ENCODE measurements at places on chromosomes 6 and 20. TPM values are rescaled to one million over a fixed set of nuclear protein-coding genes. Genes with fewer than 3 reads are reported as not detected.

GRCh38 chr6:22670605-22671004, 101.2 kb downstream of the HDGFL1 start:
- DNase-seq = no peak

DNA sequence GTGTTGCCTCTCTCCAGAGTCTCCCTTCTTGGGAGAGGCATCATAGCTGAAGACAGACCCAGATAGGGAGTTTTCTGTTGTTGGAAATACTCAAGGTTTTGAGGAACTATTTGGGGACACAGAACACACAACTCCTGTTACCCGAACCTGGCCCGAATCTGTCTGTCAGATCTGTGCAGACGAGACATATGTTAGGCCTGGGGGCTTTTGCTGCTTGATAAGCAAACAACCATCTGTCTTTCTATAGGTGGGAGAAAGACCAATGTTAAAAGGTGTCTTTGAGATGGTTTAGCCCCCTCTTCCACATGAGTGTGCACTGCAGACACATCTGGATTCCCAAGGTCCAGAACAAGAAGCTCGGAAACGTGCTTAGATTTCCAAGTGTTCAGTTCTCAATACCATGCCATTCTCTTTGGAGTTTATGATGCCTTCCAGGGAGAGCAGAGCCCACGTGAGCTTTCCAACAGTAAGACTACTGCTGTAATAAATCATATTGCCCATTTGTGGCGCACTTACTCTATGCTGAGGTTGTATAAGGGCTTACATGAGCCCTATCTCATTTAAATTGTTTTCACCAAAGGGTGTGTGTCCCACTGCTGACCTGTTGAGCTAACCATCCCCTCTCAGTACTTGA, 3.8 kb upstream of the STX16 start:
- DNase-seq = no peak

GRCh38 chr6:158000530-158001307, 19.1 kb downstream of the SYNJ2 start:
- DNase-seq = no peak

Gene VIP
- total RNA-seq = not detected

Gene MAVS
- total RNA-seq = 52.2 TPM

DNA sequence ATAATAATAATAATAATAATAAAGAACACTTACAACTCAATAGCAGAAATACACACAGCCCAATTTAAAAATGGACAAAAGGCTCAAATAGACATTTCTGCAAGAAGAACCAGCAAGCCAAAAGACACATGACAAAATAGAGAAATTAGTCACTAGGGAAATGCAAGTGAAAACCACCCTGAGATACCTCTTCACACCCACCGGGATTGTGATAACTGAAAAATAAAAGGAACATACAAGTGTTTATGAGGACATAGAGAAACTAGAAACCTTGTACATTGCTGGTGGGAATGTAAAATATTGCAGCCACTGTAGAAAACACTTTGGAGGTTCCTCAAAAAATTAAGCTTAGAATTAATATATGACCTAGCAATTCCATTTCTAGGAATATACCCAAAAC, 59.2 kb downstream of the ZDHHC14 start:
- DNase-seq = no peak

DNA sequence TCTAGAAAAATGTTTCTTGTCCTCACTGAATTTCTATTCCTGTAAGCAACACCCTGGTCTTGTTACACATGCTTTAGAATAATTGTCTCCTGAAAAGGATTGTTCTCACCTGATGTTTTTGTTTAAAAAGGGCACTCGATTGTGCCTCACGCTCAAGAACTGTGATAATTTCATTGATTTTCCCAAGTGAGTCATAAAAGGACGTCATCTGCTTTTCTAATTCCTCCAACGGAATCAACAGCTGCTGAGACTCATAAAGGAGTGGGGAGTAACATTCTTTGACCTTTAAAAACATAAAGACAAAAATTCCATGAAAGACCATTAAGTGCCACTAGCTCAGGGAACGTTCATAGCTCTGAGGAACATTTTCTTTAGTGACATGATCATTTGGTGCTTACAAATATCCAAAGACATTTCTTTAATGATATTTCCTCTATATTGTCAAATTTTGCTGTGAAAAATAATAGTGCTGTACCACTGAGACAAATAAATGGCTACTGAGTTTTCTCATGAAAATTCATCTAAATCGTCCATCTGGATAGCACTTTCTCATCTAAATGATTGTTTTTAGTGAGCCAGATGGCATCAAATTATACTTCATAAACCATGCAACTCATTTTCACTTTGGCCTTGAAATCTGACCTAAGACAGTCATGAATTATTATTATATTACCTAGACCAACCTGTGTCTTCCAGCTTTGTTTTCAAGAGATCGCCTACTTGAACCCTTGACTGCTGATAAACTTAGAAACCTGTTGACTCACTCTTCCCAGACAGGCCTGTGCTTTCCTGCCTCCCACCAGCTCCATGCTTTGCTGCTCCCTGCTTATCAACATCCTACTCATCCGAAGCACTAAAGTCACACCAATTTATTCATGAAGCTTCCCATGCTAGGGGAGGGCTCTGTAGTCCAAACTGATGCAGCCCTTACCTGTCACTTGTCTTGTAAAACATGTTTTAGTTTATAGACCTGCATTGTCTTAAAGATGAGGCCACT, 178.2 kb downstream of the SYNE1 start:
- DNase-seq = no peak

DNA sequence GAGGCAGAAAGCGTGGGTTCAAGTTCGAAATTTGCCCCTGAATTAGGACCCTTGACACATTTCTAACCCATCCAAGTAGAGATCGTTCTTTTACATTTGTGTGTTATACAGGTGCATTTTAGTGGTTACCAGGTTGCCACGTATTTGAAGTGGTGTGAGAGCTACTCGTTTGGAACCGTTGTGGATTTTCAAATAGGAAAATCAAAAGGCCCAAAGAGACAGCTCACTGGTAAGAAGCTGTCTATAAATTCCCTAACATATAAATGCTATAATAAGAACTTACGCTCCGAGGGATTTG, 1.6 kb upstream of the REV3L start:
- no peak for DNase-seq

Gene WFDC12
- total RNA-seq = not detected

DNA sequence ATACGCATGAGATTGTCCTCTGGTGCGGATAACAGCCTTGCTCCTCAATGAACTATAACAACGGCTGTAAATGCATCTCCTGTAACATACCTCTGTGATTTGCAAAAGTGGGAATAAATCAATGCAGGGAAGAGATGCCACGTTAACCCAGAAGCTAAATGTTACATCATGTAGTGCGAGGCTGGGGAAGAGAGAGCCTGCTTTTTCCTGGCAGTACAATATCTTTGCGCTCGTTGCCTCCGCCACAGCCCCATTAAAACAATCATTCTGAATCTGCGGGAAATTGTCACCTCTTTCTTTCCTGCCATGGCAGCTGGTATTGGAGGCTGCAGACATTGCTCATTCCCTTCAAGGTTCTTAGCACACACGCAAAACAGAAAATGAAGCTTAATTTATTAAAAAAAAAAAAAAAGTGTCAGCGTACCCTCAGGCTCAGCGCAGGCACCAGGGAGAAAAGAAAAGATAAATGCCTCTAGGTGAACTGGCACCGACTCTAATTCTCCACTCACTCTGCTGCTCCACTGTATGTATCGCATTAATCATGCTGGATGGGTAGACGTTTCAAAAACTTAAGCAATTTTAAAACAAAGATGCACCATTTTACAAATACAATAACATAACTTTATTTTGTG, 70.2 kb upstream of the TFB1M start:
- no peak for DNase-seq

Gene CAGE1
- total RNA-seq = 0.32 TPM

Gene KCNK5
- total RNA-seq = not detected

All from B cell (primary cell).